T-helper 17 cell (primary cell): ENCODE measurements at places on chromosomes 13 and 19.

GRCh38 chr19:47755065-47755761 lies 9.9 kb downstream of the NOP53 start:
- no peak for DNase-seq

GRCh38 chr13:79709471-79709870 lies 228.5 kb downstream of the NDFIP2 start:
- no peak for DNase-seq

DNA sequence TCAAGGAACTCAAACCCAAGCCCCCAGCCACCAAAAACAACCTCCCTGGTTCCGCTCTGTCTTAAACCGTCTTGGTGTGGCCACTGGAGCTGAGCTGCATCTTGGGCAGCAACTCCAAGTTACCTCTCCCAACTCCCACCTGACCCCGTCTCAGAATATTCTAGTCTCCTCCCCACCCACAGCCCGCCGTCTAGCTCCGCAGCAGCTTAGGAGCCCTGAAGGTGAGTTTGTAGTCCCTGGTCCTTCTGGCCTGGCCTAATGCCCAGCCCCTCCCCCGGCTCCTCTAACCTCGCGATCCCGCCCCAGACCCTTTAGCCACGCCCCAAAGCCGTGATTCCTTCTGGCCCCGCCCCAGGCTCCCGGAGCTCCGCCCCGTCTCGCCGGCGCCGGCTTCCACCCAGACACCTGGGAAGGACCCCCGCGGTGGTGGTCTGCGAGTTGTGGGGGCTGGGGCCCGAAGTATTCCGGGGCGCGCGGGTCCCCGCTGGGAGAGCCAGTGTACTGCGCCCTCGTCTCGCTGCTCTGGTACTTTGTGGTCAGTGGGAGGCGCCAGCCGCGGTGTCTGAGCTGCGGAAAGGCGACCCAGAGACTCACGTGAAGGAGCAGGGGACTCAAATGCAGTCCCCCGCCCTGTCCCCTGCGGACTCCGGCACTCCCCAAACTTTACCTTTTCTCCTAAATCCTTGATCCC lies 2.5 kb upstream of the LHB start:
- DNase-seq: peak; percentile 59

DNA sequence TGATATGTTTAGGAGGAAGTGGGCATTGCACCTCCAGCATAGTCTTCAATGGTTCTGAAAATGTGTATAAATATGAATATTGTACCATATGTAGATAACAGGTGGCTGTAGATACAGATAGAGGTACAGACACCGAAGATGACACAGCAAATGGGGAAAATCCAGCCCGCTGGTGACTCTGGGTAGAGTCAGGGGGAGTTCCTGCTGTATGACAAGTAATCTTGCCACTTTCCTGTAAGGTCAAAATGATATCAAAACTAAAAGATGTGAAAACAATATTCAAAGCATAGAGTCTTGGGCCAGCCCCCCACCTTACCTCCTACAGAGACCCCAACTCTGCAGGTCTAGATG lies 17.8 kb downstream of the C2CD4C start:
- no peak for DNase-seq

GRCh38 chr13:113846636-113847318 lies 17.1 kb downstream of the GAS6 start:
- no peak for DNase-seq

DNA sequence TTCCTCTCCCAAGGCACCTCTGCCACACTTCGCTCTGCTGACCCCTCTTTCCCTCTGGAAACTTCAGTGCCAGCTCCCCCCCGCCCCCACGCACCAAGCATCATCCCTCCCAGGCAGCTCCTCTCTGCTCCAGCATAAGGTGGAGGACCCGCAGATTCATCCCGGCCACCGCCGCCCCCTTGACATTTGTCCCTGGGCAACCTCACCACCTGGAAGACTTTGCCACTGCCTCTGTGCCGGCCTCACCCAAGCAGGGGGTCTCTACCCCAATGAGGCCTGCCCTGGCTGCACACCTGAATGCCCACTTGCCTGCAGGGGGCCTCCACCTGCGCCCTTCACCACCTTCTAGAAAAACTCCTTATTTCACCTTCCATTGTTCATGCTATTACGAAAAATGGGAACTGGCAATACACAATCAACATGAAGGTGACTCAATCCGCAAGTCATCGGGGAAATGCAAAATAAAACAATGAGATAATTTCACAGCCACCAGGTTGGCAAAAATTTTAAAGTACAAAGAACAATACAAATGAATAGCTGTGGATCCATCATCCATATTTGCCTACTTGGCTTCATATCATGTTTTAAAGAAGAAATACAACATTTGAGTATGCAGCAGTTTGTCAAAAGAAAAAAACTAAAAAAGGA lies 21.9 kb downstream of the CCNE1 start:
- DNase-seq: no peak

DNA sequence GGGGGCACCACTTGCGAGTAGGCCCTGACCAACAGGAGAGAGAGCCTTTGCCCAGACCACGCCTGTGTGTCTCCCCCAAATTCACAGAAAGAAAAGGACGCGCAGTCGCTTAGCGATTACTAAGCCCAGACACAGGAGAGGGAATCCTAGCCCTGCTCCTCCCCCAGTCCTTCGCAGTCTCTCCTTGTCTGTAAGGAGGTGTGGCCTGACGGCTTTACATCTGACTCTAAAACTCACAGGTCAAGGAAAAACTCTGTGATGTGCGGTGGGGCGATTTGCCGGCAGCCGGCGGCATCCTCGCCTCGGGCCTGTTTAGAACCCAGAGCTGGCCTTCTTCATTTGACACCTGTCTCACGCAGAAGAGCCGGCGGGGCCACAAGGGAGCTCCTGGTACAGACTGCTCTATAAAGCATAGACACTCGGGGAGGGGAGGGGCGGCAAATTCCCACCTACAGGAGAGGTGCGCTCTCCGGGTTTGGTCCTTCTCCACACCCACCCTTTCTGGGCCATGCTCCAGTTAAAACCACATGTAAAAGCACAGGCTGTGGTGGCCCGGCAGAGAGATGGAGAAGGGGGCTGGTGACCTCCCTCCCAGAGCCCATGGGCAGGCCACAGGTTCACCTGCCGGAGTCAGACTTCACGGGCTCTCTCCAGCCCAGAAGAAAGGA lies 17.8 kb downstream of the GPR12 start:
- DNase-seq: no peak

GRCh38 chr19:58552655-58553054 lies 2.2 kb downstream of the CHMP2A start:
- no peak for DNase-seq

DNA sequence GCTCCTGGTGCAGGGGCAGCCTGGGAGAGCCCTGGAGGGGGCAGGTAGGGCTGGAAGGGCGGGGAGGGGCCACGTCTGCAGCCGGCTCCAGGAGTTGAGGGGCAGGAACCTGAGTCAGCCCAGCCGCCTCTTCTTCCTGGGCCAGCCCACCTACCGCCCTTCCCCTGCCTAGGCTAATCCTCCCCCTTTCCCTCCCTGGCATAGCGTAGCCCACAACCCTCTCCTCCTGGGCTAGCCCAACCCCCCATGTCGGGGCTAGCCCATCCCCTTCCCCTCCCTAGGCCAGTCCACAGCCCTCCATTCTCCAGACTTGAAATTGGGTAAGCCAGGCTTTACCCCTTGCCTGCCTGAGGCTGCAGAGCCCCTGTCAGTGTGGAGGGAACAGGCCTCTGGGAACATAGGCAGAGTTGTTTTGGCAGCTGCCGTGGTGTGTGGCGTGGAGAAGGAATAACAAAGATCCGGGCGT lies 20.6 kb upstream of the WDR18 start:
- no peak for DNase-seq

DNA sequence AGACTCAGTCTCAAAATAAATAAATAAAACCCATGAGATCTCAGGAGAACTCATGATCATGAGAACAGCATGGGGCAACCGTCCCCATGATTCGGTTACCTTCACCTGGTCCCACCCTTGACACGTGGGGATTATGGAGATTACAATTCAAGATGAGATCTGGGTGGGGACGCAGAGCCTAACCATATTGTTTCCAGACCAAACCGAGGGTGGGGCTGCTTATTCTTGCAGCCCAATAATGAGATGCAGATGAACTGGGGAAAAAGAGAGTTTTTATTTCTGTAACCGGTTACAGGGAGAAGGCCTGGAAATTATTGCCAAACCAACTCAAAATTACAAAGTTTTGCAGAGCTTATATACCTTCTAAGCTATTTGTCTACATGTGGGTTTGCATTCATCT lies 12.8 kb downstream of the TRAPPC2B start:
- DNase-seq: no peak

DNA sequence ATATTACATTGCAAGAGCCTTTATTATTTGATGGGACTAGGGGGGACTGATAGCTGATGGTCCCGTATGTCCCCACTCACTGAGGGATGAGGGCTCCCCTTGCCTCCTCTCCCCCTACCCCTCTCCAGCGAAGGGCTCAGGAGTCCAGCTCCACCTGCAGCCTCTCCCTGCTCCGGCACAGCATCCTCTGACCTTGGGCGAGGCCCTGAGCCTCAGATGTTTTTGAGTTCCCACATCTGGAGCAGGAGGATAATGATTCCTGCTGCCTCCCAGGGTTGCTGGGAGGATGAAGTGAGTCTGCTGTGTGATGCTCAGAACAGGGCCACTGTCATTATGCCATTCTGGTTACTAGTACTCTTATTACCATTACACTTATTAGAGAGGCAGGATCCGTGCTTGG lies 15.0 kb downstream of the PAK4 start:
- no peak for DNase-seq

GRCh38 chr13:73608157-73608516 lies 526.1 kb downstream of the KLF12 start:
- no peak for DNase-seq

GRCh38 chr19:48258350-48258749 lies 2.6 kb upstream of the CARD8 start:
- DNase-seq: no peak

DNA sequence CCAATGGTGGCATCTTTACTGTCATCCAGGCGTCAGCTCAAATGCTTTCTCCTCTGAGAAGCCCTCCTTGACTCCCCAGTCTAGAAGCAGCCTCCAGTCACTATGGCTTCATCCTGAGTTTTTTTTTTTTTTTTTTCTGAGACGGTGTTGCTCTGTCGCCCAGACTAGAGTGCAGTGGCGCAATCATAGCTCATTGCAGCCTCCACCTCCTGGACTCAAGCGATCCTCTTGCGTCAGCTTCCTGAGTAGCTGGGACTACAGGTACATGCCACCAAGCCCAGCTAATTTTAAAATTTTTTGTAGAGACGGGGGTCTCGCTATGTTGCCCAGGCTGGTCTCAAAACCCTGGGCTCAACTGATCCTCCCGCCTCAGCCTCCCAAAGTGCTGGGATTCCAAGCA lies 4.2 kb downstream of the NRTN start:
- no peak for DNase-seq

DNA sequence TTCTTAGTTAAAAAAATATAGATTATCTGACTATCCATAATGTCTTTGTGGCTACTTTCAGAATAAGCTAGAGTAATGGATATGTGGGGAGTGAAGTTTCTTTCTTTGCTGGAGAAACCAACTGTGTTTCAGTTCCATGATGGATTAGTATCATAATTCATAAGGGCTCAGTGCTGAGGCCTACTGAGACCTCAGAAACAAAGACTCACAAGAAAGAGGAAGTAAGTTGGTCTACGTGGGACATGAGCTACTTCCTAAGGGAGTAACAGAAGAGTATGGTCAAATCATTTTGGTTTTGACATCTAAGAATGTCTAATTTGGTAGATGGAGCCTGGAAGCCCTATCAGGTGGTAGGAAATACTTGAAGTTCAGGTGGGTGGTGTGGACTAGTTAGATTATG lies 99.0 kb upstream of the HTR2A start:
- DNase-seq: no peak

DNA sequence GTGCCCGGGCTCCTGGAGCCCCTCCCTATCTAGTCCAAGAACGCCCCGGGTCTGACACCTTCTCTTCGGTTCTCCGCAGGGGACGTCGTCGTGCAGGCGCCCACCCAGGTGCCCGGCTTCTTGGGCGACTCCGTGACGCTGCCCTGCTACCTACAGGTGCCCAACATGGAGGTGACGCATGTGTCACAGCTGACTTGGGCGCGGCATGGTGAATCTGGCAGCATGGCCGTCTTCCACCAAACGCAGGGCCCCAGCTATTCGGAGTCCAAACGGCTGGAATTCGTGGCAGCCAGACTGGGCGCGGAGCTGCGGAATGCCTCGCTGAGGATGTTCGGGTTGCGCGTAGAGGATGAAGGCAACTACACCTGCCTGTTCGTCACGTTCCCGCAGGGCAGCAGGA lies 3.4 kb downstream of the PVR start:
- no peak for DNase-seq

DNA sequence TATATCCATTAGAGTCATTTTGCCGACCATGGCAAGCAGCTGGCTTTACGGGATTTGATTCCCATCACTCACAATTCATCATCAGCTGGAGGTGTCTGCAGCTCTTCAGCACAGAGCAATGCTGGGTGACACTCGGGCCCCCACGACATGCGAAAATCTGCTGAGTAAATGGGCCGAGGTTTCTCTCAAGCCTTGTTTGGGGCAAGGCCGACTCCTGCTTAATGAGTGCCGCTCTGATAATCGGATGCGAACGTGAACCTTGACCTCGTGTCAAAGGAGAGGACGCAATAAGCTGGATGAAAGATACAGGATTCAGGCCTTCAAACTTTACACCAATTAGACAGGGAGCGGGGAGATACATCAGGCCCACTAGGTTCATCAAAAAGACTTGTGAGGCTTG lies 65.2 kb downstream of the GGACT start:
- no peak for DNase-seq

DNA sequence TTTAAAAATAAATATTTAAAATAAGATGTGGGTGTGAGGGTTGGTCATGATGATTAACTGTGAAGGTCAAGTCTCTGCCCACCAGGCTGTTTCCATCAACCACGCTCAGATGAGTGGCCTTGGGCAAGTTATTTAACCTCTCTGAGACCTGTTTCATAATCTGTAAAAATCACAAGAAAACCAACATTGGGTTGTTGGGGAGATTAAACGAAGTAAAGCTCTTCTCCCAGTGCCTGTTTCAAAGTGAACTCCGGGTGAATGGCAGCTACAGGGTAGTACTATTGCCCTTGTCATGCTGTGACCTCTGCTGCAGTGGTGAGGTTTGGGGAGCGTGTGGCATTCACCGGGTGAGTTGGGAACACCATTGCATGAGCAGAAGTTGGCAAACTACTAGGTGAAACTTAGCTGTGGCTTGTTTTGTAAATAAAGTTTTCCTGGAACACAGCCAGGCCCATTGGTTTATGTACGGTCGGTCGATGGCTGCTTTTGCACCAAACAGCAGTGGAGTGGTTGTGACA lies 153.2 kb downstream of the USP12 start:
- DNase-seq: no peak

- DNase-seq: no peak
Observed at GRCh38 chr13:36530050-36530789, 97.9 kb downstream of the CCNA1 start.

DNA sequence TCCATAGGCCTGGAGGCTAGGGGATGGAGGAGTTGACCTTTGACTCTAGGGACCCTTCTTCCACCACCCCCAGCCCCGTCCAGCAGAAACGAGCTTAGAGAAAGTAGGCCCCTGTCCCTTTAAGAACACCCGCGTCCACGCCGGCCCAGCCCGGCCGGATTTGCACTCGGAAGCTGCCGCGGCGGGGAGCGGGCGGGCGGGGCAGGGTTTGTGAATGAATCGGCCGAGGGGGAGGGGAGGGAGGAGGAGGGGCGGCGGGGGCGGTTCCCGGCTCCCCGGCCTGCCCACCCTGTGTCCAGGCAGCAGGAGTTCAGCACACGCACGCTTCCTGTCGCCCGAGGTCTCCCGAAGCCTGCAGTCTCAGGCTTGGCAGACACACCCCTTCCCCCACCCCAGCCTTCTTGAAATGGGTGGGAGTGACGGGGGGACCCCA lies 1.5 kb downstream of the UNC13A start:
- no peak for DNase-seq
